ENCODE measurements at places on chromosomes 3 and 15. TPM values are rescaled to one million over a fixed set of nuclear protein-coding genes. Genes with fewer than 3 reads are reported as not detected.

C3orf20 gene
- total RNA-seq = 0.11 TPM

GUCA1C gene
- total RNA-seq = not detected

DNA sequence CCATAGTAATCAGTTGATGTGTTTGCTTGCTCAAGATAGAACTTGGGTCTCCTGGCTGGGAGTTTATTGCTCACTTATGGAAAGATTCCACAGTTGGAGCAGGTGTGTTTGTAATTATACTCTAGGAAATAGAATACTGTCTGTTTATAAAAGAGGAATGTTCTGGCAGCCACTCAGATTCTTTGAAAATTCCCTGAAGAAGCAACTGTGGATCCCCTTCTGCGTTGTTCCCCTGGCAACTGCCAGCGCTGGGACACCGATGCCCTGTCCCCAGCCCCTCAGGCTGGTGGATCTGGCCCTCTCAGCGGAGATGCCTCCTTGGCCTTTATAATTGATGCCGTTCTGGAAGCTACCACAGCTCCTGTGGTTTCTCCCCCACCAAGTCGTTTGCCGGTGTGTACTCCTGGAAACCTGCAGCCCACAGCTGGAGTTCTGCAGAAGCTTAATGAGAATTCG lies 225.9 kb downstream of the ITPR1 start:
- no peaks in the 10 kb centered on the region for H3K27me3 ChIP-seq
- no peak overlapping the region for H3K4me3 ChIP-seq
- H3K4me1 ChIP-seq = peaks cover 13% of the 10 kb centered on the region
- no peak for DNase-seq

- no peaks in the 10 kb centered on the region for H3K4me1 ChIP-seq
- no peaks in the 10 kb centered on the region for H3K36me3 ChIP-seq
Observed at GRCh38 chr3:54206874-54207273, 84.5 kb downstream of the CACNA2D3 start.

GRCh38 chr3:104198131-104198530 lies 1168.6 kb upstream of the ALCAM start:
- no peaks in the 10 kb centered on the region for H3K4me1 ChIP-seq
- DNase-seq = no peak
- H3K27me3 ChIP-seq = no peaks in the 10 kb centered on the region
- no peak overlapping the region for H3K27ac ChIP-seq

SAMMSON gene
- total RNA-seq = not detected

- no peaks in the 10 kb centered on the region for H3K27me3 ChIP-seq
- DNase-seq = no peak
- no peak overlapping the region for H3K4me3 ChIP-seq
- no peaks in the 10 kb centered on the region for H3K36me3 ChIP-seq
- no peak overlapping the region for H3K27ac ChIP-seq
Observed at GRCh38 chr15:39756806-39757522, 25.7 kb downstream of the FSIP1 start.

DNA sequence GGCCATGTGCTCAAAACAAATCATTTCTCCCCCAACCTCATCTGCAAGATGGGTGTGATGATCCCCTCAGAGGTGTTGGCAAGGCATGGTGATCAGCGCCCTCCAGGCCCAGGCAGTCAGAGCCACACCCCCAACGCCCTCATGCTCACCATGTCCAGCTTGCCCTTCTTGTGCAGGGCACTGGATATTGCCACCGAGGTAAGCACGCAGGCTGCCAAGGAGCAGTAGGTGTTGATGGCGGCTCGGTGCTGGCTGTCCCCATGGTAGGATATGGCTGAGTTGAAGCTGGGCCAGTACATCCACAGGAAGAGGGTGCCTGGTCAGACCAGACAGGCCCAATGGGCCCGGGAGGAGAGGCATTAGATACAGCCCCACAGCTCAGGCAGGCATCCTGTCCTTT lies 17.2 kb downstream of the RHCG start:
- no peaks in the 10 kb centered on the region for H3K36me3 ChIP-seq
- H3K27ac ChIP-seq = no peak overlapping the region
- no peaks in the 10 kb centered on the region for H3K4me1 ChIP-seq

TCTA gene
- 32.5 TPM for total RNA-seq

DNA sequence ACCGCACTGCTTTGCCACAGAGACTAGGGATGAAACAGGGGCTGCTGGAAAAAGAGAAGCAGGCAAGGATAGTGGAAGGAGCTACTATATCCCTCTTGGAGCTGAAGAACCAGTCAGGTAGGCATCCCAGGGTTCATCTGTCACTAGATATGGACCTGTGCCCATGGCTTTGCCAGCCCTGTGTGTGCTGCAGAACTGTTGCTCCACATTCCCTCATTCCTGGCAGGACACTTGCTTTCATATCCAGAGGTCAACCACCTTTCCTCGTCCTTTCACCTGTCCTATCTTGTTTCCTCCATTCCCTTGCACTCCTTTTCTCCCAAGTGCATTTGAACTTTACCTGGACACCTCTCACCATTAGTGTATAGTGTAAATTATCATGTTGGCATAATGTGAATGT lies 12.0 kb downstream of the SNRK start:
- DNase-seq = no peak
- no peaks in the 10 kb centered on the region for H3K27me3 ChIP-seq
- H3K27ac ChIP-seq = no peak overlapping the region
- no peak overlapping the region for H3K4me3 ChIP-seq
- peaks cover 69% of the 10 kb centered on the region for H3K4me1 ChIP-seq

DNA sequence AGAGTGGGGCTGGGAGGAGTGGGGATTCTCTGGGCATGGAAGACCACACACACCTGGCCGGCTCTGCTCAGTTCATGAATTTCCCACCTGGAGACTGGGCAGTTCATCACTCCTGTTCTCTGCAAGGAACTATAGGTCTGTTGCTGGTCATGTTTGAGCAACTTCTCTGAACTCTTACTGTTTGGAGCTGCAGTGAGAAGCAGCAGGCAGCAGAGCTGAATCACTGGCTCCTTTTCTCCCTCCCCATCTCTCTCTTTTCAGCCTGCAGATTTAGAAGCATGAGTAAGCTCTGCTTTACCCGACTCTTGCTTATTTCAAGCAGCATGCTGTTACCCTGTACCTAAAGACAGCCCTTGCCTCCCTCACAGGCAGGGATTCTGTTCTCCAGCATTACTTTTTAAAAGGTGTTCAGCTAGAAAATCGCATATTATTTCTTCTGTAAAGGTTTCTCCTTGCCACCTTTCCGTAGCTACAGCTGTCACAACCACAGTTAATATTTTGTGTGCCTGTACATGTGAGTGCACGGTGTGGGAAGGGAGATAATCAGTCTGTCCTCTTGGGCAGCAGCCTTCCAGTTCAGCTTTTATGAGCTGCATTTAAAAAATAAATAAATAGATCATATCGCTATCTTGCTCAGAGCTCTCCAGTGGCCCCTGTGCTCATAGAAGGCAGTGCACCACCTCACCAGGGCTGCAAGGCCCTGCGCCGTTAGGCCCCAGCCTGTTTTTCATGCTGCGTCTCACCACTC lies 131.6 kb downstream of the CHCHD6 start:
- no peak overlapping the region for H3K4me3 ChIP-seq
- no peak for DNase-seq
- no peaks in the 10 kb centered on the region for H3K27me3 ChIP-seq
- H3K4me1 ChIP-seq = no peaks in the 10 kb centered on the region
- no peak overlapping the region for H3K27ac ChIP-seq

Measured in upper lobe of left lung (tissue), 6 donors.